ENCODE measurements at places on chromosomes 12 and 14.

DNA sequence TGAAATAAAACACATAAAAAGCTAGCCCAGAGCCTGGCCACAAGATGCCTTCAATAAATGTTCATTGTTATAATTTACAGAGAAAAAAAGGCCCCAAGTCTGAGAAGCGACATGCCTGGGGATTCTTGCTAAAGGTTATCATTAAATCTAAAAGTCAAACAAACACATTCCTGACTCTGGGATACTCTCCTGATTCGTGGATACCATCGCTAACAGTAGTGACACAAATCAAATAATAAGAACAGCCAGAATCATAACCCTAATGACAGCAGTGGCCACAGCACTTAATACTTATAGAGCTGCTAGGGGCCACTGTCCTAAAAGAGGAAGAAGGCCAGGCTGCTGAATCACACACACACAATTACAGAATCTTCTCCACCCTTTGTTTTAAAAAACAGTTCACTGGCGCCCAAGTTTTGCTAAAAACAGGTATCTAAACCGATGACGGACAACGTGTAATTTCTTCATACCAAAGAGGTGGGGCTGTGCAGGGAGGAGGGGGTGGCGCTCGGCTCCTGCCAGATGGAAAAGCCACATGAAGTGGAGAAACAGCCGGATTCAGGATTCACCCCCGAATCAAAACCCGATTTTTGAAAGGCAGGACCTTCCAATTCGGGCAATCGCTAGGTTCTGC lies 1.2 kb downstream of the CLIP1 start:
- no peak for DNase-seq

DNA sequence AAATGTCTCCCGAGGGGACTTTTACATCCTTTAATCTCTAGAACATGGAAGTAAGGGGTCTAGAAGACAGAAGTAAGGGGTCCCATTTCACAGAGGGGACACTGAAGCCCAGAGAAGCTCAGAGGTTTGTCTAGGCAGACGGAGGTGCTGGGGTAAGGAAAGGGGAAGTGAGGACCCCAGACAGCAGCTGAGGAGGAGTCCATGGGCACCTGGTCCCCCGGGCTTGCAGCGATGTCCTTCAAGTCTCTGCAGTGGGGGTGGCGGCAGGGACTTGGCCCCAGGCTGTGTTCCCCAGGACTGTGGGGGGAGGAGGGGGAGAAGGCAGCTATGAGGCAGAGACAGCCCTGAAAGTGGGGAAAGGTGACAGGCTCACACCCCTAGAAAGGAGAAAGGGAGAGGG lies 30.7 kb downstream of the DTX1 start:
- DNase-seq, result no peak

DNA sequence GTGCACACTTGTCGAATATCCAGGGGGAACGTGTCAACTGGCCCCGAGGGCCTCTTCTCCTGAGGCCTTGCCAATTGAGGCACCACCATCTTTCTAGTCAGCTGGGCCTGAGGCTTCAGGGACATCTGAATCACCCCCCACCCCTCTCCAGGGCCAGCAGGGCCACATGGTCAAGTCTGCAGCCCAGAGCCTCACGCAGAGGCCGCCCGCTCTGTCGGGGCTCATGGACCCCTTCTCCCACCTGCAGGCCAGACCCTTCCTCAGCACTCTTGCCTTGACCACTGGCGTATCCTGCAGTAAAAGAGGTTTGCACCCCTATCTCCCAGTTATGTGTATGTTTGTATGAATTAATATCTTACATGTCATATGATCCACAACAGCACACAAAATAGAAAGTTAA lies 182.3 kb downstream of the CALM1 start:
- no peak for DNase-seq

DNA sequence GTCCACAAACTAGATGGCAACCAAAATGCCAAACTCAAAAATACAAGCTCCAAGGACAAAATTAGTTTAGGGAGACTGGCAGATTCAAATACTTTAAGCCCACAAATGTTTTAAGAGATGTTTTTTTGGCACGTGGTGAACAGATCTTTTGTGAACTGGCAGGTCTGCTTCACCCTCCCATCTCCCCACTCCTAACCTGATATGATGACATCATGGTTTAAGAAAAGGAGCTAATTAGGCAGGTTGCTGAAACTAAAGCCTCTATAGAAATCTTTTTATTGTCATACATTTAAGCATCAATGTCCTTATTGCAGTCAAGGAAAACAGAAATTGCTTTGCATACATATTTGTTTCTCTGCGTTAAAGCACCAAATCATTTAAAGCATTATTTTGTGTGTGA lies 5.8 kb downstream of the LRIG3 start:
- no peak for DNase-seq

DNA sequence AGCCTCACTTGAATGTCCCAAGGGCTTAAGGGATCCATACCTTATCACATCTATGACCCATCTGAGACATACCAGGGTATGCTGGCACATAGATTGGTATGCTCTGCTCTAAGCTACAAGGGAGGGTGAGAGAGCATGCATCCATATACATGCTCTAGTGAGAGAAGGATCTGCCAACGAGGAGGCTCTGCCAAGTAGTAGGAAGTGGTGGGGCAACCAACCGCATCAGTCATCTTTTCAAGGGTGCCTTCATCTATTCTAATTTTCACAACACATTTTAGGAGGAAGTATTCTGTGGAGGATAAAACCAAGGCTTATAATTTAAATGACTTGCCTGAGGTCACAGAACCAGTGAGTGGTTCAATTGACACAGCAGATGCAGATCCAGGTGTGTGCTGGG lies 6.6 kb upstream of the PPM1A start:
- DNase-seq, result no peak

DNA sequence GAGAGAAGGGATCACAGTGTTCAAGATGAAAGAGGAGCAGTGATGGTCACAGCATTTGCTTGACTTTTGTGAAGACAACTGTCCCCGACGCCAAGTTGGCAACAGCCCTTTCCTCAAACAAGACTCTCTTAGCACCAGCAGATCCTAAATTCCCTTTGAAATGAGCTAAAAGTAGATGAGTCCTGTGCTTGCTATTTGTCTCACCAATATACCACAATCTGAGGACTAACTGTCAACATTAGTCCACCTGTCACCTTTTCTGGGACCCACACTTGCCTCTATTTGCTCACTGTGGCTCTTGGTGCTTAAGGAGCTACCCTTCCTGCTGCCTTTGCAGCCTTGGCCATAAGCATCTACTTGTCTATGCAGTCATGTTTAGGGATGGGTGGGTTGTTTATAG lies 47.4 kb upstream of the COL2A1 start:
- DNase-seq, result no peak

GRCh38 chr12:27672051-27672450 lies 24.2 kb upstream of the REP15 start:
- DNase-seq, result no peak

- DNase-seq, result no peak
Measured at GRCh38 chr12:54475537-54475936, 2.1 kb upstream of the GTSF1 start.

GRCh38 chr12:56721216-56721615 lies 3.9 kb downstream of the NACA start:
- no peak for DNase-seq

- no peak for DNase-seq
Measured at GRCh38 chr12:71405884-71406283, 33.7 kb upstream of the LGR5 start.

GRCh38 chr12:106982229-106982628 lies 4.7 kb downstream of the MTERF2 start:
- no peak for DNase-seq

GRCh38 chr12:101564912-101565311 lies 29.9 kb upstream of the MYBPC1 start:
- DNase-seq, result no peak

- DNase-seq, result no peak
Measured at GRCh38 chr12:10227648-10228047, 15.0 kb downstream of the GABARAPL1 start.

- no peak for DNase-seq
Measured at GRCh38 chr14:74019408-74020137, 424 bp downstream of the BBOF1 start.

- DNase-seq, result no peak
Measured at GRCh38 chr14:77914073-77914721, 114.3 kb downstream of the ADCK1 start.

- no peak for DNase-seq
Measured at GRCh38 chr12:98180603-98181002, 334.8 kb upstream of the TMPO start.

GRCh38 chr12:269191-269590 lies 6.6 kb upstream of the SLC6A13 start:
- no peak for DNase-seq
